ENCODE measurements at places on chromosomes 16 and 17.

DNA sequence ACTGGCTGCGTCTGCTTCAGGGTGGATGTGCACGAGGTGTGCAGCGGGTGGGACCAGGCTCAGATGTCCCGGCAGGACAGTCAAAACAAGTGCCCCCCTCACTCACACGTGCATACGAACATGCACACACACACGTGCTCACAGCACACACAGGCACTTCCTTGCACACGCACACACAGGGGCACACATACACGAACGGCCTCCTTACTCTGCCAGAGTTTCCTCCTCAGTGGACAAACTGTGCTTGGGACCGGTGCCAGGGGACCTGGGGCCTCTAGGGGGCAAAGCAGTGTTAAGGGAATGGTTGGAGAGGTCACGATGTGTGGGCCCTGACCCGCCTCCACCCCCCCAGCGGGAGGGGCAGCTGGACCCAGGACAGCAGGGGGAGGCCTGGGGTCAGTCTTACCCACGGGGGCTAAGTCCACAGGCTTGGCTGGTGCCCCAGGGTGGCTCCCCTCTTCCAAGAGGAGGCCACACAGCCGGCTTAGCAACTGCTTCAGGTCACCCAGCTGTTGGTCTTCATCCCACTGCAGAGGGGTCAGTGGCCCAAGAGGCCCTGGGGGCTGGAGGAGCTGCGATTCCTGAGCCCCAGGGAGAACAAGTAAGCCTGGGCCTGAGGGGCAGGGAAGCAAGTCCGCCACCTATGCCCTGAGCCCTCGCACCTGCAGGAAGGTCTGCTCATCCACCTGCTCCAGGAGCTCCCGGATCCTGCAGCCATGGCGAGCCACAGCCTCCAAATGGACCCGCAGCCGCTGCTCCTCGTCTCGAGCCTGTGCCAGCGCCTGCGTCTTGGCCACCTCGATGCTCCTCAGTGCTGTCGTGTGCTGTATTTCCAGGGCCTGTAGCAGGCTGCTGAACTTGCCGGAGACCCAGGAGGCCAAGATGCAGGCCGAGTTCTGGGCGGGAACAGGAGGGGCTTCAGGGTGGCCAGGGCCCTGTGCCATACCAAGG, 4.9 kb downstream of the TRIM65 start:
- DNase-seq, result peak; percentile 44

DNA sequence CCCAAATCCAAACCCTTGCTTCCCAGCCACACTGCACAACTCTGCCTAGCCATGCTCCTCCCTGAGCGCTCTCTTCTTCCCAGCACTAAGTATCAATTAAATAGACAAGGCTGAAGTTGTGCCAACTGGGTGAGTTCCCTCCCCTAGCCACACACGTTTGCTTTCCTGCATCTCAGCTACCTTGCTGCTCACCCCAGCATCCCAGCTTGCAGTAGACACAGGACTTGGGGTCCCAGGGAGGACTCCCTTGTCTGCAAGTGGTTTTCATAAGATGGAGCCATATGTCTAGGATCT, 4.9 kb downstream of the CCDC182 start:
- no peak for DNase-seq

DNA sequence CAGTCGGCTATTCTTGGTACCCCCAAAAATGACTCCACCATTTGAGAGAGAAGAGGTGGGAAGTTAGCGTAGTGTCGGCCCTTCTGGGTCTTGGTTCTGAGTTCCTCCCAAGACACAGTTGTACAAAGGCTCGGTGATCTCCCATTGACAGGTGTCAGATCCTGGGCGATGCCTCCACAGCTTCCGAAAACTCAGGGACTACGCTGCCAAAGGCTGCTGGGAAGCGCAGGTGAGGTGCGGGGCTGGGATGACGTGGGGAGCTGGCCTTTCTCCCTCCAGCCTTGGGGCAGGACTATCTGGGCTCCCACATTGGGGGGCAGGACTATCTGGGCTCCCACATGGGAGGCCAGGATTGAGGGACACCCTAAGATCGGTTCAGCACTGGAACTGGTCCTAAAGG, 10.4 kb downstream of the CCNF start:
- DNase-seq, result no peak

DNA sequence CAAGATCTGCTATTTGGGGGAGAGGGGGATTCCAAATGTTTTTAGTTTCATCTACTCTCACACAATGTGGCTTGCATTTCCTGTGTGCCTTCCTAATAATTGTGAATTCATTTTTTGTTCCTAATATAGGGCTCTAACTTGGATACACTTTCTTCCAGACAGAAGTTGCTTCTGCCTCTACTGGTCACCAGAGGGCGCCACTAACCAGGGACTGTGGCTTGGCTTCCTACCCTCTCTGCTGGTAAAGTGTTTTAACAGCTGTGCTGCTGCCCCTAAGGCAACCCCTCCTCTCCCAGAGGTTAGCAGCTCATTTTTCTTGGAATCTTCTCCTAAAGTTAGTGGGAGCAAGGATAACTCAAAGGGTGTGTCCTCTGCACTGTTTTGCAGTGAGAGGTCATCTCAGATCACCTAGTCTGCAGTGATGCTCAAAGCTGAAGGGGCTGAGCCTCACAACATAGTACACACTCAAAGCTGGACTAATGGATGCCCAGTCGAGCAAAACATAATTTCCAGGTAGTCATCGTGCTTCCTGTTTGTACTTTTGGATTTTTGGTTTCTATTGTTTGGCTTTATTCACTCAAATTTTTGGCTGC, 5.0 kb upstream of the PRSS54 start:
- DNase-seq, result no peak

GRCh38 chr17:65588181-65588808, 26.8 kb upstream of the AXIN2 start:
- peak; percentile 88 for DNase-seq

- no peak for DNase-seq
These were observed 100.7 kb upstream of the AXIN2 start for GRCh38 chr17:65662196-65662595.

GRCh38 chr17:74779501-74779900, 3.4 kb upstream of the NAT9 start:
- DNase-seq, result no peak

GRCh38 chr17:13268791-13269595, 251.2 kb upstream of the ELAC2 start:
- no peak for DNase-seq

DNA sequence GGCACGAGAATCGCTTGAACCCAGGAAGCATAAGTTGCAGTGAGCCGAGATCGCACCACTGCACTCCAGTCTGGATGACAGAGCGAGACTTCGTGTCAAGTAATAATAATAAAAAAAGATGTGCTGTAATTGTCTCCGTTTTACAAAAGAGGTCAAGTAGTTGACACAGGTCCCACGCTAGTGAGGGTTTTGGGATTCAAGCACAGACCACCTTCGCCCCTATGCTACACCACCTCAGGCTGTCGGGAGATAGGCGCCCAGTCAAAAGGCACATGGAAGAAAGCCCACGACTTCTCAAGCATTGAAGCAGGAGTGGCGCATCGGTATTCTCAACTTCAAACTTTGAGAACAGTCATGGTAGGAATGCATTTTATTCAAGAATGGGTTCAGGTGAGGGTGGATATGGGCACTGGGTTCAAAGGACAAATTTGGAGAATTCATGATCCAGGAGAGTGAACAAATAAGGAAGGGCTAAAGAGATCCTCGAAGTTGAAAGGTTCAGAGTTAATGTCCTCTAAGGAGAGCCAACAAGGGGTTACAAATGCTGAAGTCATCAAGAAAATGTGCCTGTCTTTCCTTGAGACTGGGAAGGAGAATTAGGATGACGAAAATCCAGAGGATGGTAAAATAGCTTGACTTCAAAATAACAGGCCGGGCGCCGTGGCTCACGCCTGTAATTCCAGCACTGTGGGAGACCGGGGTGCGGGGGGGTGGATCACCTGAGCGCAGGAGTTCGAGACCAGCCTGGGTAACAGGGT, 1.4 kb upstream of the AMZ2 start:
- no peak for DNase-seq

- DNase-seq, result no peak
These were observed 260.7 kb upstream of the CA10 start for GRCh38 chr17:52419229-52419641.

- DNase-seq, result no peak
These were observed 39.9 kb upstream of the ZC3H18 start for GRCh38 chr16:88530051-88530857.

- DNase-seq, result no peak
These were observed 53.7 kb downstream of the IQCK start for GRCh38 chr16:19771796-19772195.

DNA sequence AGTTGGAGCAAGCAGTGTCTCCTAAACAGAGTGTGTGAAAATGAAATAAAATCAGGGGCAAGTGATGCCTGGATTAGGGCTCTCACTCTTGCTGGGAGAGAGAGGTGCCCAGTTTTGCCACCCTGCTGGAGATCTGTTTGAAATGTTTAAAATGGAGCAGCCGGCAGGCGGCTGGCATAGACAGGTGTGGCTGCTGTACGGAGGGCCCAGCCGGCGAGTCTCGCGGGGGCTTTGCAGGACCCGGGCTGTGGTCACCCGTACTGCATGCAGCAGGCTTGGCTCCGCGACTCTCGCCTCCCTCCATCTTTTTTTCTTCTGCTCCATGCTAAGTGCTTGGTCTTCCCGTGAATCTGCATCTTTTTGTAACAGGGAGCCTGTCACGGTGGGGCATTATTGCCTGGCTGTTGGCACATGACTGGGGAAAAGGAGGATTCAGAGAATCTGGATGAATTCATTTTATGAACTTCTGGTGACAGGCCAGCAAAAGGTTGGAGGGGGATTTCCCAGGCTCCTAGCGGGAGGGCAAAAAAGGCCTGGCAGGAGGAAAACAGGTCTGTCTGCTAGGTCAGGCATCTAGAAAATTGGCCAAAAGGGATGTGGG, 1.8 kb downstream of the ZNRF1 start:
- DNase-seq, result no peak

GRCh38 chr16:3025032-3026002, 1.5 kb downstream of the THOC6 start:
- DNase-seq, result no peak

GRCh38 chr16:11431915-11432465, 86.7 kb downstream of the RMI2 start:
- no peak for DNase-seq

GRCh38 chr16:79628501-79628975, 28.0 kb upstream of the MAF start:
- DNase-seq, result no peak

DNA sequence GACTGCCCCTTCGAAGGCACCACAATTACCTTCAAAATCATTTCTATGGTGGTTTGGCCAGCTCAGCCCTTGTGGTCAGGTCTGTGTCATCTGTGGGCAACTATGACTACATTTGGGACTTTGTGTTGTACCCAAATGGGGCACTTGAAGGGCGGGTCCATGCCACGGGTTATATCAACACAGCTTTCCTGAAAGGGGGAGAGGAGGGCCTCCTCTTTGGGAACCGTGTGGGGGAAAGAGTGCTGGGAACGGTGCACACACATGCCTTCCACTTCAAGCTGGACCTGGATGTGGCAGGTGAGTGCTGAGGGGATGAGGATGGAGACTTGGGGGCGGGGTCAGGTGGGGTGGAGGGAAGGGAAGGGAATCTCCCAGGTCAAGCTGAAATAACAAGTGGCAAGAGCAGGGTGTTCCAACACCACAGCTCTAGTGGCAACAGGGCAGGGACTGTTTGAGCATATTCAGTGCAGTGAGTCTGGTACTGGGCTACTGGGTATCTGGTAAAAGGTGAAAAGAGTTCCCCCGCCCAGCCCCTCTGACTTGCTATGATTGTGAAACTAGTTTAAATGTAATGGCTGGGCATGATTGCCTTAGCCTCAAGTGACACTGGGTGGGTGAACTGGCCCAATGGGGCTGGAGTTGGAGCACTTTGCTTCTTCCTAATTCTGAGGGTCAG, 1.7 kb downstream of the AOC2 start:
- DNase-seq, result no peak

- DNase-seq, result no peak
These were observed 8.2 kb downstream of the HSD3B7 start for GRCh38 chr16:30992931-30993816.

DNA sequence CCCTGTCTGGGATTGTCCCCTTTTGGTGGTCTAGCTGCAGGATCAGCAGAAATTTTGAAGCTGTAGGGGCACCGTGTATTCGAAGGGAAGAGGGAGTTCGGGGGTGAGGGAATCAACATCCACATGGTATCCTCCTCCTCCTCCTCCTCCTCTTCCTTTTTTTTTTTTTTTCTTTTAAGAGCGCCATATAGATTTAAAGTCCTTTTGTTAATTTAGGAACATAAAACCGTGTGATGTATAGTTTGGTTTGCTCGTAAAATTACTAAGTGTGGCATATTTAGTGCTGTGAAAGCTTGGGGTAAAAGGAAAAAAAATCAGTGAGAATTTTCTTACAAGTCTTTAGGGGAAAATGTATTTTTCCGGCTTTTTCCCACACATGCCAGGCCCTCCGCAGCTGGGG, 50.1 kb upstream of the GSE1 start:
- no peak for DNase-seq

- DNase-seq, result no peak
These were observed 73.1 kb downstream of the SREBF1 start for GRCh38 chr17:17763734-17764133.

GRCh38 chr16:12321311-12321842, 344.8 kb downstream of the SNX29 start:
- no peak for DNase-seq

DNA sequence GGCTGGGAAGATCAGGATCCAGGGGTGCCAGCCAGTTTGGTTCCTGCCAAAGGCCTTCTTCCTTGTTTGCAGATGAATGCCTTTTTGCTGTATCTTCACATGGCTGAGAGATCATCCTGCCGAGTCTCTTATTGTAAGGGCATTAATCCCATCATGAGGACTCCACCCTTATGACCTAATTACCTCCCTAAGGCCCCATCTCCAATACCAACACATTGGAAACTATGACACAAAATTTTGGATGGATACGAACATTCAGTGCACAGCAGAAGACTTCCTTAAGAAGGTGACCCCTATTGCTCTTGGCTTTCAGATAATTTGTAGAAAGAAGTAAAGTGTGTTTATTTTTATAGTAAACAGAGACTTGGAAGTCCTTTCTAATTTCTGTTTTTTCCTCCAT, 1164.7 kb upstream of the CDH8 start:
- no peak for DNase-seq

- DNase-seq, result no peak
These were observed 12.6 kb upstream of the ASGR1 start for GRCh38 chr17:7191571-7192270.

DNA sequence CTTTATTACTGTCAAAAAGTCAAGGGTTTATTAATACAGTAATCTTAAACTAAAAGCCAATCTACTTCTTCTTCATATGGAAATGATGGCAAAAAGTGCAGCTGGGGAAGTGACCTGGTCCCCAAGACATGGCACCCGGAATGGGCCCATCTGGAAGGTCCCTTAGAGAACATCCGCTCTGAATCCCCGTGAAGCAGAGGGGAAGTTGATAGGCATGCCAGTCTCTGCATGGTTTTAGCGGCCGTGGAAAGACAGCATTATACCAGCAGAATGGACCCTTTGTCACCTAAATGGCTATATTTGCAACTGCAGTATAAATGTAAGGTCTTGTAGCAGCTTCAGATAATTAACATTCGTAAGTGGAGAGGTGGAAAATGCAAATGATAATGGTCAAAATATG, 32.4 kb downstream of the COTL1 start:
- no peak for DNase-seq

DNA sequence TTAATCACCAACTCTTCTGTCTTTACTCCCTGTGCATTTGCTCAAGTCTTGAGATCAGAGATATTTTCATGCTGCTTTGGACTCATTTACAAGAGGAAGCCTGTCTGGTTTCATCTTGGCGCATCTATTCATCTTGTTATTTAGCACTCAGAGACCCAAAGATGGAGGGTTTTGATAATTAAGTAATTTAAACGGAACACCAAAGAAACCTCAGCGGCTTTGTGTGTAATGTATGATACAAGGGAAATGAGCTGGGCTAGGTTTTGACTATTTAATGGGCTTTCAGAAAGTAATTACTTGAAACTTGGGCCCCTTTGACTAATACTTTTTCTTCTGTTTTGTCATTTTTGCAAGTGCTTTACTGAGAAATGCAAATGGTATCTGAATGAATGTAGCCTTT, 66.2 kb upstream of the CACNG3 start:
- no peak for DNase-seq

All from Peyer's patch (tissue), 4 donors.